ENCODE measurements at places on chromosomes 6 and 20. TPM values are rescaled to one million over a fixed set of nuclear protein-coding genes. Genes with fewer than 3 reads are reported as not detected.

PET117 gene
- total RNA-seq = 16.9 TPM

PRL gene
- total RNA-seq = not detected

EEF1E1 gene
- 22.2 TPM for total RNA-seq

GLO1 gene
- 65.1 TPM for total RNA-seq
